ENCODE measurements at places on chromosomes 1 and 21. TPM values are rescaled to one million over a fixed set of nuclear protein-coding genes. Genes with fewer than 3 reads are reported as not detected.

Gene SETD4
- 25.1 TPM for total RNA-seq

Gene MPC2
- total RNA-seq: 212 TPM

Gene MMEL1
- total RNA-seq: 22.9 TPM

GRCh38 chr21:46196733-46197132 is 12.5 kb upstream of the SPATC1L start:
- DNase-seq: no peak

Gene GNAT2
- not detected for total RNA-seq

DNA sequence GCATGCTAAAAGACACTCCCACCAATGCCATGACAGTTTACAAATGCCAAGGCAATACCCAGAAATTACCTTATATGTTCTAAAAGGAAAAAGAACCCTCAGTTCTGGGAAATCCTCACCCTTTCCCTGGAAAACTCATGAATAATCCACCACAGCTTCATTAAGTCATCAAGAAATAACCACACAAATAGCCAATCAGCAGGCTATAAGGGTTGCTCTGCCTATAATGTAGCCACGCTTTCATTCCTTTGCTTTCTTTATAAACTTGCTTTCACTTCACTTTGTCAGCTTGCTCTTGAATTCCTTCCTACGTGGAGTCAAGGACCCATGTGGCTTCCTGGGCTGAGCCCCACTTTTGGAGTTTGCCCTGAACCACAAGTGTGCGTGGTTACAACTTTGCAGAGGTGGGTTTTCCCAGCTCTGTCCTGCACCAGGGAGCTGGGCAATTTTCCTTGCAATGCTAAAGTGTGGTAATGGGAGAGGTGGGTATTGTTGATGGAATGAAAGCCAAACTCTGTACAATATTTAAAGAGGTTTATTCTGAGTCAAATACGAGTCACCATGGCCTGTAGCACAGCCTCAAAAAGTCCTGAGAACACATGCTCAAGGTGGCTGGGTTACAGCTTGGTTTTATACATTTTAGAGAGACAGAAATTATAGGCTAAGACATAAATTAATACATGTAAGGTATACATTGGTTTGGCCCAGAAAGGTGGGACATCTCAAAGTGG is 42.2 kb upstream of the COG2 start:
- DNase-seq: no peak

- DNase-seq: no peak
Observed at GRCh38 chr1:235888119-235888643, 21.5 kb upstream of the LYST start.
